ENCODE measurements at places on chromosomes 7 and 10.

DNA sequence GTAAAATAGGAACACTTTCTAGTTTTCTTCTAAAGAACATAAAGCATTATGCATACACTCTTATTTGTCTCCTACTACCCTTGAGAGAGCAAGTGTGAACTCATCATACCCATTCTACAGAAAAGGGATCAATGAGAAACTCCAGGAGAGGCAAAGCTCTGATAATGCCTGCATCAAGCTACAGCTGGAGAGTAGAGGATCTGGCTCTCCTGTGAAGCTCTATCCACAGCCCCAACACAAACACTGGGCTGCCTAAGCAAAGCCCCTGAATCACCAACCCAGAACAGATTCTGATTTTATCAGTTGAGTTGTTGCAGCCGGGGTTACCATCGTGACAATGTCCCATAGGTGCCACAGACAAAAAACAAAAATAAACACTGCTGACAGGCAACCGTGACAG, 74.9 kb downstream of the NUDCD3 start:
- DNase-seq, result no peak

- DNase-seq, result no peak
Measured at GRCh38 chr10:61963669-61964058, 62.2 kb downstream of the ARID5B start.

GRCh38 chr10:72255977-72256729, 17.6 kb upstream of the DDIT4 start:
- no peak for DNase-seq

DNA sequence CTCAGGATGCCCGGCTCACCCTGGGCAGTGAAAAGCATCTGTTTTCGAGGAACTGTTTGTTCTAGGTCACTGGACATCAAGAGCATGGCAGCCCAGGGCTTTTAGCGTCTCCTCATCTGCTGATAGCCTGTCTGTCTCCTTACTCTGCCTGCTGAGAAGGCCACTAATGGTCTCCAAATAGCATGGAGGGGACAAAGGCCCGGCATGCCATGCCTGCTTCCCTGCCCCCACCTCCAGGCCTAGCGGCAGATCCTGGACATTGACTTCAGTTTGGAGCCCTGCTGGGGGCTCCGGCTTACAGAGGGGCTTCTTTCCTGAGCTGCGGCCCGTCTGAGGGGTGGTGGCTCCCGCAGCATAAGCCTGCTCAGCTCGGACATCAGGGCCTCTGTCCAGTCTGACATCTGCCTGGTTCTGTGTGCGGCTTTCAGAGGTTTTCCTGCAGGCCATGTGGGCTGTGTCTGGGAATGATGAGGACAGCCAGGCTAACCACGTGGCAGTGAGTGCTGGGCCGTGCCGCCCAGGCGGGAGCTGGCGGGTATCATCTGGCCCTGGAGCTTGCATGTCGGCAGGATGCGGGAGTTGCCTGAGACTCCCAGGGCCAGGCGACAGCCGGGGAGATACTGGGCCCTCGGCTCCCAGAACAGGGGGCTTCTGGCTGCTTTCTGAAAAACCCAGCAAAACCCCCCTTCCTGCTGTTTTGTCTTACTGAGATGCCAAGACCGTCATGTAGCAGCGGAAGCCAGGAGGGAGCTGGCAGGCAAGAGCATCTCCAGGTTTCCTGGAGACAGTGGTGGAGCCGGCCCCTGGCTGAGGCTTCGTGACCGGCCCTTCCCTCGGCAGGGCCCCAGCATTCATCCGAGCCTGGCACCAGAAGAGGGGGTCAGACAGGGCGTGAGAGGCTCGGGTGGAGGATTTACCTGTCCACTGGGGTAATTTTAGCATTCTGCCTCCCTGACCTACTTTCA, 9.2 kb downstream of the PFKFB3 start:
- no peak for DNase-seq

GRCh38 chr7:401495-401894, 111.5 kb downstream of the FOXL3 start:
- no peak for DNase-seq

DNA sequence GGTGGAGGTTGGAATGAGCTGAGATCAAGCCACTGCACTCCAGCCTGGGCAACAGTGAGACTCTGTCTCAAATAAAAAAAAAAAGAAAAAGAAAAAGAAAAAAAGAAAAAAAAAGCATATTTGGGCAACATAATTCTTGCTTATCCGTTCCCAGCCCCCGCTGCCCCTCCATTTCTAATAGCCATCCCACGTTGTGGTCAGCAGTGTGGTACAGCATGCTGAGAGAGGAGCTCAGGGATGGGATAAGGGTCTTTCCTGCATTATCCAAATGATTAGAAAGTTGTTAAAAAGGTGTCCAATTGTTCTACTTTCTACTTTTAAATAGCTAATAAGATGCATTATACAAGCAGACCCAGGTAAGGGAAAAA, 104.9 kb upstream of the ZNF92 start:
- DNase-seq, result no peak

DNA sequence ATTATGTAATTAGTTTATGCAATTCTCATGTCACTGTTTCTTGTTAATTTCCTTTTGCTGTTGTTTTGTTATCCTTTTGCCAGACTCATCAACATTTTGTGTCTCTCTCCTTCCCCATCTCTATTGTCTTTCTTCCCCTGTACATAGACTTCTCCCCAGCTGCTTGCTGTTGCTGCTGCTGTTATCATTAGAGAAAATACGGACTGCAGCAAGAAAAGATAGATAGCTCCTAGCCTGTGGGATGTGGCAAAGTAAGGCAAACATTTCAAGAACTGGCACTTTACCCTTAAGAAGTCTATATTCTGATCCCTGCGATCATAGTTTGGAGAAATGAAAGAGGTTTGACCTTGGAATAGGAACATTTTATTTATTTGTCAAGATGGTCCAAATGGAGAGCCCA, 162.2 kb downstream of the AOAH start:
- no peak for DNase-seq

DNA sequence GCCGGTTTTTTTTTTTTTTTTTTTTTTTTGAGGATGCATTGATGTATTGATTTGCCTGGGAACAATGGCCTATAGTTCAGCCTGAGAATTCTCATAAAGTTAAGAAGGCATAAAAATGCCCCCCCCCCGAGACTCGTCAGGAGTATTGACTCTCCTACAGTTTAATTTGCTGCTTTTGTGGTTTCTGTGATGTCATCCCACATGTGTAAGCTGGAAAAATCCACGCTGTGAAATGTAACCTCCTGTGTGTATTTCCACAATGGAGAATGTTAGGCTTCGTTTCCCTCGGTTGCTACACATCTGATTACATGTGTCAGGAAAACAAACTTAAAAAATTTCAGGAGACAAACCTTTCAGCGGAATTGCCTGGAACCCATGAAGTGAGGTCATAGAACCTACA, 117.9 kb downstream of the FANK1 start:
- DNase-seq, result no peak

- no peak for DNase-seq
Measured at GRCh38 chr10:91567815-91568214, 65.1 kb downstream of the PPP1R3C start.

GRCh38 chr10:22753786-22754185, 39.4 kb upstream of the PIP4K2A start:
- no peak for DNase-seq

DNA sequence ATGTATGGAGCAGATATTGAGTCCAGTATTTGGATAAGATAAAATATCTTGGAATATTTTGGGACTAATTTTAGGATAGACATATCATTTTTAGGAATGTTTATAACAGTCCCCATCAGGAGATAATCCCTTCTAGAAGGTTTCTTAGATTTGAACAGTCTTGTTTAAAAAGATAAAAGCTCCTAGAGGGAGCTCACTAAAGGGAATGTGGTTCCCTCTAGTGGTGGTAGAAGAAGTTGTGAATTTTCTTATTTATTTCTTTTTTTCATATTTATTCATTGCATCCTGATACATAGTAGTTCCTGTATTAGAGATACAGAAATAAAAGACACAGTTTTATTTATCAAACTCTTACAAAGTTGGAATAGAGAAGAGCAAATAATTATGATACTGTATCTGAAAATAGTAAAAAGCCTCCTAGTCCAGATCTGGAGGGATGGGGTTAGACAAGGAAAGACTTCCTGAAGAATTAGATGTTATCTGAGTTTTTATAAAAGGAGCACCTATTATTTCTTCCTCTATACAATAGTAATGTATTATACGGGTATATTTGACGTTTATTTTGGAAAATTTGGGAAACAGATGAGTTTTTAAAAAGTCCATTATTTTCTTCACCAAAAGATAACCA, 24.5 kb upstream of the KLF14 start:
- no peak for DNase-seq

GRCh38 chr10:11712744-11713143, 29.4 kb upstream of the ECHDC3 start:
- no peak for DNase-seq

DNA sequence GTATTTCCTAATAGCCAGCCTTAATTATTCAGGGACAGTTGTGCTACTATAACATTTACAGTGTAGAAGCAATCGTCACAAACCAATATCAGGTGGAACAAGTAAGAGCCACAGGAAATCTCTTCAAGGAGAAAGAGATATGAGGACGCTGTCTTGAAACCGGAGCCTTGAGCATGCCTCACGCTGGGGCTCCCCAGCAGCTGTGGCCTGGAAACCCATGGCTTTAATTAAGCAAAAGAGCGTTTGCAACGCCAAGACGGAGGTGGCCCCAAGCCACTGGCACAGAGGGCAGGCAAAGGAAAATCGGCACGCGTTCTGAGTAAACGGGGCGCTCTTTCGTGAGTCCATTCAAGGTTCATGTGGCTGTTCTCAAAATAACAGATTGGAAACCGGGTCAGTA, 84.4 kb downstream of the C10orf90 start:
- no peak for DNase-seq

DNA sequence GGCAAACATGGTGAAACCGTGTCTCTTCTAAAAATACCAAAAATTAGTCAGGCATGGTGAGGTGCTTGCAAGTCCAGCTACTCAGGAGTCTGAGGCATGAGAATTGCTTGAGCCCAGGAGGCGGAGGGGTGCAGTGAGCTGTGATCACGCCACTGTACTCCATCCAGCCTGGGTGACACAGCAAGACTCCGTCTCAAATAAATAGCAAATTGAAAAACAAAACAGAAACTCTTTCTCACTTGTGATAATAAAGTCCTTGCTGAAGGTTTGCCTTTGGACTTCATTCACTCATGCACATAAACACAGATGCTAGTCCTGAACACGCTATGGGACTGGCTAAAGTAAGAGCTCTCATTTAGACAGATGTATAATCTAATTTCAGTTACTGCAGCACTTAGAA, 37.6 kb downstream of the ANK3 start:
- DNase-seq, result no peak

DNA sequence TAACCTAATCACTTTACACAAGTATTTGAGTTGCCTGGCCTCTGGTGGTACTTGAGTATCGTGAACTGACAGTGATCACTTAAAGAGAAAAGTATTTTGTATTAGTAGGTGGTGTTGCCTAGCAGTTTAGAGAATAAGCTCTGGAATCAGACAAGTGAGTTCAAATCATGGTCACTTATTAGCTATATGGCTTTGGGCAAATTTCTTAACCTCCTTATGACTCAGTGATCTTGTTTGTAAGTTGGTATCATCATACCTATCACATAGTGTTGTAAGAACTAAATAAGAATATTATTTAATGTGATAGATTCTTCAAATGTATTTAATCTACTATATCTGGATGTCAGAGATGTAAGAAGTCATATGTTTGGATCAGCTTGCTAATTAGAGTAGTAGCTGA, 163.8 kb downstream of the RNF133 start:
- no peak for DNase-seq

DNA sequence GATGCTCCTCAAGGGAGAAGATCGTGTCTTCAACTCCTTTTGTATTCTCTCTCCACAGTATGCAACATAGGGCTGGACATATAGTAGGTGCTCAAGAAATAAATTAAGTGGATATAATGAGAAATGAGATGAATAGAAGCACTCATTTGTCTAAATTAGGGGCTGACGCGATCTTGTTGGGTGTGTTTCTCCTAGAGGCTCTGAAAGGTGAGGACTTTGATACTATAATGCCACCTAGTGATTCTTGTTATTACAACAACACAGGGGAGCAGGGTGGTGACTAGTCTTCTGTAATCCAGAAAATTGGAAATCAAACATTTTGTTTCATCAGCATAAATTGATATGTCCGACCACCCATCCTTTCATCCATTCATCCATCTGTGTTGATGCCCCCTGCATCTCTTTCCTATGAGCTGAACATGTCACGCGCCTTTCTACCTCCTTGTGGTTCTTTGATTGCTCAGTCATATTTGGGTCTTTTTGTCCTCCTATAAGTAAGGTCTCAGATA, 3.5 kb upstream of the CFAP58 start:
- no peak for DNase-seq

GRCh38 chr7:99124236-99124635, 19.7 kb downstream of the SMURF1 start:
- no peak for DNase-seq

GRCh38 chr7:120919466-120919865, 31.1 kb upstream of the ING3 start:
- DNase-seq, result no peak

GRCh38 chr7:108846471-108846870, 276.8 kb downstream of the DNAJB9 start:
- no peak for DNase-seq

DNA sequence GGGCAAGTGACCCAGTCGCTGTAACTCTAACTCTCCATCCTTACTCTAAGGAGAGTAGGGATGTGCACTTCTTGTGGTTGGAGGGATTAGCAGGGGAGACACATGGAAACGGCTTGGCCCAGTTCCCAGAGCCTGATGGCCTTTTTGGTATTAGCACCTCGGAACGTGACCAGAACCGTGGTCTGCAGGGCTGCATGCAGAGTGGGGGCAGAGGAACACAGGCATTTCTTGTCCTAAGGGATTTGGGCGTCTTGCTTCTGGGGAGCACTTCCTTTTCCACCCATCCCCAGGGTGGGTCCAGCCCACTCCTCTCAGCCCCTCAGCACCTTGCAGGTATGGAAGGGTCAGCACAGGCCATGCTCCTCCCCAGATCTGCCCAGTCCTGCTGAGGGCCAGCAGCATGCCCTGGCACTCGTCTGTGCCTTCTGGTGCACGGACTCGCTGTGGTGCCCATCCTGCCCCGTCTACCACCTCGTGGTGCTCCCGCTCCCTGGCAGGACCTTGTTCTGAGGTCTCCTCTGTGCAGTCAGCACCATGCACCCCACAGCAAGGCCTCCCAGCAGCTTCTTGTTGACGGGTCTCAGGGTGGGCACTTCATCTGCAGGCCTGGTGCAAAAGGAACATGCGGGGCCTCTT, 109.6 kb downstream of the ACTR3B start:
- DNase-seq, result no peak

DNA sequence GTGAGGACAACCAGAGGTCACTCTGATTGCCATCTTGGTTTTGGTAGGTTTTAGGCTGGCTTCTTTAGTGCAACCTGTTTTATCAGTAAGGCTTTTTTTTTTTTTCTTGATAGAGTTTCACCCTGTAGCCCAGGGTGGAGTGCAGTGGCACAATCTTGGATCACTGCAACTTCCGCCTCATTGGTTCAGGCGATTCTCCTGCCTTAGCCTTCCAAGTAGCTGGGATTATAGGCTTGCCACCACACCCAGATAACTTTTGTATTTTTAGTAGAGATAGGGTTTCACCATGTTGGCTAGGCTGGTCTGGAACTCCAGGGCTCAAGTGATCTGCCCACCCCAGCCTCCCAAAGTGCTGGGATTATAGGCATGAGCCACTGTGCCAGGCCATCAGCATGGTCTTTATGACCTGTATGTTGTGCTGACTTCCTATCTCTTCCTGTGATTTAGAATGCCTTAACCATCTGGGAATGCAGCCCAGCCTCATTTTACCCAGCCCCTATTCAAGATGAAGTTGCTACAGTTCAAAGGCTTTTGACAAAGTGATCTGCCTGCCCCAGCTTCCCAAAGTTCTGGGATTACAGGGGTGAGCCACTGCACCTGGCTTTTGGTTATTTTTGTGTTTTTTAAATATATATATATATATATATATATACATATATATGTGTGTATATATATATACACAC, 7.0 kb upstream of the ZNF425 start:
- no peak for DNase-seq

GRCh38 chr7:51278797-51279196, 37.8 kb downstream of the COBL start:
- DNase-seq, result no peak

Measured in cortex of kidney (tissue), 1 donor.